ENCODE measurements at places on chromosomes 5 and 9. TPM values are rescaled to one million over a fixed set of nuclear protein-coding genes. Genes with fewer than 3 reads are reported as not detected.

DNA sequence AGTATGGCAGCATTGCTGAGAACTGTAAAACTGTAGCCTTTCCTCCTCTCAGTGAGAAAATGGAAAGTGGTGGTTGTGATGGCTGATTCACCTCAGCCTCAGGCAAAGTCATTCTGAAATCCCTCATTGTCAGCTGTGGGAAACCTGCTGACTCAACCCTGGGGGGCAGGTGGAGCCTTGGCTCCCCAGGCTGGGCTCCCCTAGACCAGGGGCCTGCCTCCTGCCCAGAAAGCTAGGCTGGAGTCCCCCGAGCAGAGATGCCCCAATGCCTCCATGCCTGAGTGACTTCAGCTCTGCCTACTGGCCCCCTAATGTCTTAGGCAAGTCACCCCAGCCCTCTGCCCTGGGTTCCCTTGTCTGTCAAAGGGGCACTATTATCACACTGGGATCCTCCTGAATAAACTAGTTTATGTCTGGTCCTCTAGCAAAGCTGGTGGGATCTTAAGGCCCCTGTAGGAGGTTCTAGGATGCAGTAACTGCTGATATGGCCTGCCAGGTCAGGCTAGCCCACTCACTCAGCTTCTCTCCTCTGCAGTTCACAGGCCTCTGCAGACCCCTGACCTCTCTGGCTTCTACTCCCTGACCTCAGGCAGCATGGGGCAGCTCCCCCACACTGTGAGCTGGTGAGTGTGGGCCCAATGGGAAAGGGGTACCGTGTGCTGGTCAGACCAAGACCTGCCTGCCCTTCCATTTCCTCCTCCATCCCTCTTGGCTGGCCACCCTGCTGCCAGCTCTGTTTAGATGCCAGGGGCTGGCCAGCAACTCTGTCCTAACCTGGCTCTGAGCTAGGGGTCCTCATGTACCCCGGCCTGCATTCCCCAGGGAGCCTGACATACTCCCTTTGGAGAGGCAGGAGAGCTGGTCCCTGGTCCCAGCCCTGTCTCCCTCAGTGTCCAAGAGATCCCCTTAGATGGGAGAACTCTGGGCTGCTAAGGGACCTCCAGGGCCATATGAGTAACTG lies 24.2 kb downstream of the TCF7 start:
- H3K27ac ChIP-seq: no peak overlapping the region
- H3K36me3 ChIP-seq: peaks cover 8% of the 10 kb centered on the region
- H3K4me3 ChIP-seq: no peak overlapping the region
- DNase-seq: no peak
- no peaks in the 10 kb centered on the region for H3K4me1 ChIP-seq

DNA sequence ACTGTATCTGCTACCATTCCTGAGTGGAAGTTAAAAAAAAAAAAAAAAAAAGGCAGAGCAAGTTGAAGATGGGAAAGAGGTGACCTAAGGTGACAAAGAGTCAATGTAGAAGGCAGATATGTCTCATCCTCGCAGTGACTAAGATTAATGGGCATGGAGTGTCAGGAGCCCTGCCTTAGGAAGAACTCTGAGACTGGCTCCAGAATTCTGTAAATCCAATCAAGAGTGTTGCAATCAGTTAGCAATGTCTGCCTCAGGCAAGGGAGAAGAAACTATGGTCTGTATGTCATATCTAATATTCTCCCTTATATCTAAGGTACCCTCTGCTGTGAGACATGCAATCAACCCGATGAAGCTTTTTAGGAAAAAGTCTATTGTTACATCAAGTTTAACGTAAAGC lies 24.7 kb upstream of the KCNMB1 start:
- DNase-seq: no peak
- H3K4me3 ChIP-seq: no peak overlapping the region
- peaks cover 18% of the 10 kb centered on the region for H3K27me3 ChIP-seq

DNA sequence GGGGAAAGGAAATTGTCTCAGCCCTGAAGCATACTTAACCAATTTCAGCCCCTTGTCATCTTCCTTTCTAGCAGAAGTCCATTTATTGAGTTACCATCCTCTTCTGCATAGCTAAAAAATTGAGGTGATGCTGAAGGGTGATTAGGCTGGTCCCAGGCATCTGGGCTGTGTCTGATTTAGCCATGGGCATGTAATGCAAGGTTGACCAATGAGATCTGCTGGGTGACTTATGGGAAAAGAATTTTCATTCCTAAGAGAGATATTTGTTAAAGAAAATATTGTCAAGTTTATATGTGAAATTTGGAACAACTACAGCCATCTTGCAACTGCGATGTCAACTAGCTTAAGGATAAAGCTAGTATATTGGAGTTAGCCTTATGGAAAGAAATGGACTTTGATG lies 5.1 kb downstream of the ITGA2 start:
- no peak overlapping the region for H3K27ac ChIP-seq
- no peak overlapping the region for H3K4me3 ChIP-seq
- H3K36me3 ChIP-seq: no peaks in the 10 kb centered on the region

GRCh38 chr9:15142878-15143534 lies 164.0 kb downstream of the TTC39B start:
- H3K36me3 ChIP-seq: no peaks in the 10 kb centered on the region
- no peaks in the 10 kb centered on the region for H3K27me3 ChIP-seq
- DNase-seq: no peak
- no peak overlapping the region for H3K27ac ChIP-seq
- H3K4me1 ChIP-seq: peaks cover 17% of the 10 kb centered on the region
- no peak overlapping the region for H3K4me3 ChIP-seq

SAXO1 gene
- 0.22 TPM for total RNA-seq

ZNF354B gene
- 27.2 TPM for total RNA-seq
